Stimulated activated effector memory CD8-positive, alpha-beta T cell treated with anti-CD3 and anti-CD28 coated beads, Interleukin-12 subunit alpha, Interleukin-12 subunit beta, amount 100 ng/mL, for 72 hours (primary cell): ENCODE measurements at places on chromosomes 6 and 20.
A peak's percentile ranks its signal among the peaks of the same experiment; 100 is the strongest.

DNA sequence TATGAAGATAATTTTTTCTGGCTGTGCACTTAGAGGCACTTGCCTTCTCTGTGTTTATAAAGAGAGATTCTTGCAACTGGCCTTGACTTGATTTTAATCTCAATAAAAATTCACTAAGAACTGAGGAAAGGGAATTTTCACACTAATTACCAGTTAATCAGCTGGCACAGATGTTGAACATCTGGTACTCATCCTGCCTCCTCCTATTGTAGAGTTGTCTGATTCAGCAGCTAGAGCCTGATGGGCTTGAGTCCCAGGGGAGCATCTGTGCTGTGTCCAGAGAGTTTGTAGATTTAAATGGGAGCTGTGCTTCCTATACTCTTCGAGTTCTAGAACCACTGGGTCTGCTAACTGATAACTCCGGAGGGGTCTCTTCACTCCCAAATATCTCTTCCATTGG, 284.4 kb upstream of the RNF24 start:
- no peak for DNase-seq

GRCh38 chr6:14706378-14706929, 539.4 kb upstream of the JARID2 start:
- DNase-seq: peak; percentile 44

- peak; percentile 47 for DNase-seq
Observed at GRCh38 chr6:41208439-41209106, 7.6 kb upstream of the TREML2 start.

DNA sequence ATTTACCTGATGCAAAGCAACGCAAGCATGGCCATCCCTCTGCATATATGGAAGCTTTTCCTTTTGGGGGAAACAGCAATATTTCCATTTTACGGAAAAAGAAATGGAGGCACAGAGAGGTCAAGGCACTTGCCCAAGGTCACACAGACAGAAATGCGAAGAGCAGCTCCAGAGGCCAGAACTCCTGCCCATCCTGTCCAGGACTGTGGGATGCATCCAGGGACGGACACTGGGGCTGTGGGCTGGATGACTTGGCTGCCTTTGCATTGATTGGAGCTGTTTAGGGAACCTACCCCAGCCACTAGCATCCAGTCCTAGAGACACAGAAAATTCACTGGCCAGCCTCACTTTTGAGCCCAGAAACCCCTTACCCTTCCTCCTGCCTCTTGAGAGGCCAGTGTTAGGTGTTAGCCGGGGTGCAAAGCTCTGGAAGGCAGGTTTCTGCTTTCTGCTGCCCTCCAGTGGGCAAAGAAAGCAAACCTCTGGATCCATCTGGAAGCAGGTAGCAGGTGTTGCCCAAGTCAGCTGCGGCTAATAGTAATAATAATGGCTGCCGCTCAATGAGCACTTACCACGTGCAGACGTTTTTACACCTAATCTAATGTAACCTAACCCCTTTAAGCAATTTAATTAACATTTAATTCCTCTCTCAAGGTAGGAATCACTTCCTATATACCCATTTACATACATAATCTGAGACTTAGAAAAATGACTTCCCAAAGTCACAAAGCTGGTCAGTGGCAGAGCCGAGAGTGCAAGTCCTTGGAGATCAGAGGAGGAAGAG, 31.7 kb upstream of the CCN5 start:
- DNase-seq: no peak

DNA sequence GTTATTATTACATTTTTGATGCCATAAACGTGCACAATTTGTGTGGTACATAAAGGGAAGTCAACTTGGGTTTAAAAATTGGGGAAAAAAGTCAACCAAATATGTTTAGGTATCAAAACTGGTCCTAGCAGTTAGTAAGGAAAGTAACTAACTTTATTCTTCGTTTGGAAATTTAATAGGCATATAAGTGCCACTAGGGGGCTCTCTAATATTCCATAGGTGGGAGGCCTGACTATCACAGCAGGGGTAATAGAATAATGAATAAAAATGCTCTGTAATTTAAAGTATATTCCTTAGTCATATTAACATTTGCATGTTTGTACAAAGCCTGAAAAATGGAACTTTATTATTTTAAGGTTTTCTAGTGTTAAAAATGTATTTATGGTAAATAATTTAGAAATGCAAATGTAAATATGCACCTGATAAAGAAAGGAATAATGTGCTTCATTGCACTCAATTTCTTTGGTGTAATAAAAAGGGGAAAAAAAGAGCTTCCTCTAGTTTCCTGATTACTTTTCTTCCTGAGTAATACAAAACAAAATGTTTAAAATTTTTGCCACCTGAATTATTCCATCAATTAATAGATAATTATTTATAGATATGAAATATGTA, 125.7 kb upstream of the HDAC2 start:
- no peak for DNase-seq

- DNase-seq: no peak
Observed at GRCh38 chr20:43322851-43323250, 133.1 kb upstream of the PTPRT start.

GRCh38 chr6:133772567-133772966, 116.3 kb upstream of the TCF21 start:
- DNase-seq: no peak

GRCh38 chr6:111031151-111031550, 49.3 kb downstream of the RPF2 start:
- DNase-seq: no peak

DNA sequence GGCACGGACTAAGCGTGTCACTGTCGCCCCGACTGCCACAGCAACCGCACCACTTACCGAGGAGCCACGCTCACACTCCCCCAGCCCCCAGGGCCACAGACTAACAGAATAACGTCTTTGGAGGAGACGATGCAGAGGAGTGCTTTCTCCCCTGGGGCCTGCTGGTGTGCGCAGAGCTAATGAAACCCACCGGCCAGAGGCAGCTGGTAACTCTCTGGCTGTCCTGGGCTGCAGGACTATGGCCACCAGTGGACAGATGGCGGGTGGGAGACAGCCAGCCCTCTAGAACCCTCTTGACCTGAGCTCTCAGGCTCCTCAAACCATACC, 228.0 kb downstream of the DLL1 start:
- DNase-seq: no peak

DNA sequence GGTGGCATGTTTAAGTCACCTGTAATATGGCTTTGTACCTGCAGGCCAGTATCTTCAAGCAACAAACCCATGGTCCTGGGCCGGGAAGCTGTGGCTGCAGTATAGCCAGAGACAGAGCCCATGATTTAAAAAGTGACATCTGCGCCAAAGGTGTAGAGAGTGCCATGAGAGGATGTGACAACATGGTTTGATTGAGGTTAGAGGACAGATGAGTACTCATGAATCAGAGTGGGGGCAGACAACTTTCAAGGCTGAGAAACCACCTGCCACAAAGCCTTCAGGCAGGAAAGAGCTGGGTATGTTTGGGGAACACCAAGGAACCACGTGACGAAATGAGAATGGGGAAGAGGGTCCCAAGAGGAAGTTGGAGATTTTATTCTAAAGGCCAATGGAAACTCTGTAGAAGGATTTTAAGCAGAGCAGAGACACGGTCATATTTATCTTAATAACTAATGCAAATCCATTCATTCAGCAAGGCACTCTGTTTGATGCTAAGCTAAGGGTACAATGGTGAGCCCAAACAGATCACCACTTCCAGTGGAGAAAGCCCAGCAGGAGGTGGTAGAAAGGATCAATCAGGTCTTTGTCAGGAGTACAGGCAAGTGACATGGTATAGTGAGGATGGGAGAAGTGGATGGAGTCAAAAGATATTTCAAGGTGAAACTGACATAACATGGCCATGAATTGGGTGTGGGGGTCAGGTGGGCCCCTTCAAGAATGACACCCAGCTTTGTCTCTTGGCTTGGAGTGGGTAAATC, 3.4 kb upstream of the MICAL1 start:
- peak; percentile 78 for DNase-seq

- DNase-seq: no peak
Observed at GRCh38 chr6:168116975-168117899, 38.2 kb upstream of the FRMD1 start.

- no peak for DNase-seq
Observed at GRCh38 chr6:90293319-90293953, 3.2 kb downstream of the BACH2 start.

DNA sequence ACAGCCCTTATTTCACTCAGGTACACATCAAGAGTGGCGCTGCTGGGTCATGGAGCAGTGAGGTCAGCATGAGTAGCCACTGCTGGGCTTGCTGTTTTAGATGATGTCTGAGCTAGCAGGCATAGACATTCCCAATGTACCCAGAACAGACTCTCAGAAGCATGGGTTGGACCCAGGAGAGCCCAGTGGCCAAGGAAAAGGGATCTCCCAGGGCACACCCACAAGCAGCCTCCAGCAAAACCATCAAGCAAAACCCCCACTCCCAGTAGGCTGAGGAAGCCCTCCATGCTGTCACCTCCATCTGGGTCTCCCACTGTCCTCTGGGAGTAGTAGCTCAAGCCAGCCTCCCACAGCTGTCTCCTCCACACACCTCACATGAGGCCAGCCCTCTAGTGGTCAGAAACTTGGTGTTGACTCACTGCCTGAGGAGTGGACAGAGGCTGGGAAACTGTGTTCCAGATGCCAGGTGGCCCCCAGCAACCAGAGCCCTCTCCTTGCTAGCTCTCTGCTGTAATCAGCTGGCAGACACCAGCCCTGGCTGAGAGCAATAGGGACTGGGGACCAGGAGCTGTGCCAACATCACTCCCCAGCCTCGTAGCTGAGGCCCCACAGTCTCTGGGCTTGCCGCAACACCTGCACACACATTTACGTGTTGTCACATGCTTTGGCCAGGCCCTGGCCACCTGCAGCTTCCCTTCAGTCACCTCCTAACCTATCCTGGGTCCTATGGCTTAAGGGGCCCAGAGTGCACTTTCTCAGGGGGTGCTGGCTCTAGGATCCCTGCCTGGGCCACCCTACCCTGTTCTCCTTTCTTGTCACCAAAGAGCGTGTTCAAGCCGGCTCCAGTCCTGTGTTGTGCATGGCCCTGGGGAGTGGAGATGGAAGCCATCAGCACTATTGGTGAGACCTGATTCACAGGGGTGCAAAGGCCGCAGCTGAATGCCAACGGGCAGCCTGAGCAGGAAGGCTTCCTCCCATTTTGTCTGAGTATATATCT, 1.9 kb upstream of the AP5S1 start:
- DNase-seq: no peak

- DNase-seq: no peak
Observed at GRCh38 chr6:145673504-145673903, 61.8 kb downstream of the EPM2A start.

GRCh38 chr6:33207552-33208090, 679 bp upstream of the RING1 start:
- DNase-seq: no peak

DNA sequence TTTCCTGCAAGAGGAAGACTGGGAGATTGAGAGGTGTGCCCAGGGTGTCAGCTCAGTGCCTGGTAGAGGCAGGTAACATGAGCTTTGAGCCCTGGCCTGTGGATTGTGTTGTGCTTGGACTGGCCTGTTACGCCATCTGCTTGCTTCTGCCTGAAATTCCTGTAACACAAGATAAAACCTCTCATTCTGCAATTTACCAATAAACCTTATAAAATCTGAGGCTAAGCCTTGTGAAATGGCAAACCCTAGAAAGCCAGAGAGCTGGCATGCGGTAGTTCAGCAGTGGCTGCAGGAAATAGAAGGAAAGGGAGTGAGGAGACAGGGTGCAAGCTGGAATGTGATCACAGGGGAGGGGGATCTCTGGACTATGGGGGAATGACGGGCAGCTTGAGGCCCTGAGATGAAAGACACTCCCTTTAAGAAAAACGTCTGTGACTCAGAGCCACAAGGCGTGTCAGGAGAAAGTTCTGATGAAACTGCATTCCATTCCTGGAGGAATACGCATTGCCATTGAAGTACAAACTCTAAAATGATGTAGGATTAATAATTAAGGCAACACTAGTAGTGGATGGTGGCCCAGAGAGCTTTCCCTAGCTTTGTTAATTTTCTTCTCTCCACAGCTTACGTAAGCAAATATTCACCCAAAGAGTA, 26.3 kb upstream of the TFAP2A start:
- no peak for DNase-seq

DNA sequence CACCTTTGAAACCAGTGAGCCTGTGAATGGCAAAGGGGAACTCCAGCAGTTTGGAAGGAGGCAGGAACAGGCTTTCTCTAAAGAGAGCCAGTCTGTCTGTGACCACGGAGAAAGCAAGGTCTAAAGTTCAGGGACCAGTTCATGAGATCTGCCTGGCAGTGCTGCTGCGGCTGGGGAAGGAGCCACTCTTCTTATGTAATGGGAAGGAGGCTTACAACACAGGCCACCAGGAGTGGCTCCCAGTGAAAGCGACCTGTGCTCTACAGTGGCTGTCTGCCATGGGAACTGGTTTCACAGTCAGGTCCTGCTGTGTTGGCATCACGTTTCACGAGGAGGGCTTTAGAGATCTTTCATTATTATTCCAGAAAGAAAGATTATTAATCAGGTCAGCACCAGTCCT, 291.9 kb upstream of the PRDM1 start:
- no peak for DNase-seq

DNA sequence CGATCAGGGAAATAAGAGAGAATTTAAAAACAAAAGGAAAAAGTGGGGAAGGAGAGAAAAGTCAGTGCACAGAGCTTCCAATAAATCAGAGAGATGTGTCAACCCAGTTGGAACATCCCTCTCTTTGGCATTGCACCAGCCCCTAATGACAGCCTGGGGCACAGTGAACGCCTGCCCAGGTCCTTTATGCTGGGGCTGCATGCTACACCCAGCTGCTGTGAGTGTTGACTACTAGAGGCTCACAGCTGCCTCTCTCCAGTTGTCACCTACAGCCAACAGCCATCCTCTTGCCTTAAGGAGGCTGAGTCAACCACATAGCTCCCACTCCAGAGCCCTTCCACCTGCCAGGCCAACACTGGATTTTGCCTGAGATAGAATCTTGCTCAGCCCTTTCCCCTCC, 19.0 kb downstream of the OR2H2 start:
- no peak for DNase-seq

- DNase-seq: no peak
Observed at GRCh38 chr6:157656437-157656997, 166.5 kb upstream of the SNX9 start.

DNA sequence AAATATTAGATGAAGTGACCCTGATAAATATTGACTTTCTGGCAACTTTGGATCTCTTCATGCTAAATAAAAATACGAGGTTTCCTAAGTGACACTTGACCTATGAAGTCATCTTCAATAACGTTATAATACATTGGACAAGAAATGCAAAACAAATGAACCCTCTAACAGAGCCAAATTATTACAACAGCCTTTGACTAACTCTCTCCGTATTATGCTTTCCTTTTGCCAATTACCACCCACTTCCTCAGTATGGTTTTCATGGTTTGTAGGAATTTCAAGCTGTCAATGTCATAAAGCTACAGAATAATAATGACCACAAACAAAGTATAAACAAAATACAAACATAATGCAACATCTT, 210.5 kb downstream of the MOXD1 start:
- no peak for DNase-seq

DNA sequence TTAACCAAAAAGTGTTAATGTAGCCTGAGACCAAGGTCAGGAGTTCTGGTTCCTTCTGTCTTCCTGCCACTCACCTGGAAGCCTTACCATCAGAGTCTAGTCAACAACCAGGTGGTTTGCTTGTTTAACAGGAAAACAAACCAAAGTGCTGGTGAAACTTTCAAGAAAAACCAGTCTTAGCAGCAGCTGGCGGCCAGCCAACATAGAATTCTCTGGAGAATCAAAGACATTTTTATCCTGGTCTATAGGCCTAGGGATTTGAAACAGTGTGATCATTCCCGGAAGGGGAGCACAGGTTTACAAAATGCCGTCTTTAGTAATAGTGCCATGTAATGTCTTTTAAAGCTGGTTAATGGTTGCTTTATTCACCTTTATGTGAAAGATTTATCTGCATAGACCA, 146.6 kb upstream of the AKIRIN2 start:
- DNase-seq: no peak

- DNase-seq: no peak
Observed at GRCh38 chr6:37399795-37400490, 33.1 kb upstream of the CMTR1 start.

GRCh38 chr6:50128420-50129005, 78.8 kb upstream of the DEFB112 start:
- DNase-seq: no peak
